ENCODE measurements at places on chromosomes 11 and 22.

DNA sequence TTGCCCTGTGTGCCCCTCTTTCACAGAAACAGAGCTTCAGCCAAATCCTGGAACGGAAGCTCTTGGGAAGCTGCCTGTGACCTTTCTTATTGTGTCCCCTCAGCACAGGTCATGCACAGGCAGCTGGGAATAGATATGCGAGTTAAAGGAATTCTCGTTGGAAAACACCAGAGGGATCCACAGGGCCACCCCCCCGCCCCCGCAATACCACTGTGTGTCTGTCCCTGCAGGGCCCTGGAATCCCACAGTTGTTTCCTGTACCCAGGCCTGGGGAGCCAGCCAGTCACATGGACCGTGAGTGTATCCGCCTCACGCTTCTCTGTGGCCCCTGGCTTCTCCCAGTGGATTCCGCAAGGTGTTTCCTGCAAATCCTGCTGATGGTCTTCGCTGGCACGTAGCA is 29.0 kb downstream of the TIMP3 start:
- DNase-seq, result no peak

DNA sequence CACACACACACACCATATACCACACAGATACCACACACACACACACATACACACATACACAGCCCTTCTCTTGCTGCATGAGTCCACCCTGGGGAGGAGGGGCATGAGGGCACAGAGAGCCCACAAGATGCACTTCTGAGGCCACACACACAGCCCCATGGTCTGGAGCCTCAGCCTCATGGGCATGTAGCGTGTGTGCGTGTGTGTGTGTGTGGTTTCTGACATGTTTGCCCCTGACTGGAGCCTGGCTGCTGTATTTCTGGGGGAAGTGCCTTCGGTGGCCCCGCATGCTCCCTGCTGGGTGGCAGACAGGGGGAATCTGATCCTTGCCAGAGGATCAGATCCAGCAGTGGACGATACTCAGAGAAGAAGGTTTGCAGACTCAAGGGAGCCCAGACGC is 97.0 kb upstream of the PRR5 start:
- DNase-seq, result no peak

GRCh38 chr11:119166368-119167076 is 2.0 kb upstream of the NLRX1 start:
- no peak for DNase-seq

DNA sequence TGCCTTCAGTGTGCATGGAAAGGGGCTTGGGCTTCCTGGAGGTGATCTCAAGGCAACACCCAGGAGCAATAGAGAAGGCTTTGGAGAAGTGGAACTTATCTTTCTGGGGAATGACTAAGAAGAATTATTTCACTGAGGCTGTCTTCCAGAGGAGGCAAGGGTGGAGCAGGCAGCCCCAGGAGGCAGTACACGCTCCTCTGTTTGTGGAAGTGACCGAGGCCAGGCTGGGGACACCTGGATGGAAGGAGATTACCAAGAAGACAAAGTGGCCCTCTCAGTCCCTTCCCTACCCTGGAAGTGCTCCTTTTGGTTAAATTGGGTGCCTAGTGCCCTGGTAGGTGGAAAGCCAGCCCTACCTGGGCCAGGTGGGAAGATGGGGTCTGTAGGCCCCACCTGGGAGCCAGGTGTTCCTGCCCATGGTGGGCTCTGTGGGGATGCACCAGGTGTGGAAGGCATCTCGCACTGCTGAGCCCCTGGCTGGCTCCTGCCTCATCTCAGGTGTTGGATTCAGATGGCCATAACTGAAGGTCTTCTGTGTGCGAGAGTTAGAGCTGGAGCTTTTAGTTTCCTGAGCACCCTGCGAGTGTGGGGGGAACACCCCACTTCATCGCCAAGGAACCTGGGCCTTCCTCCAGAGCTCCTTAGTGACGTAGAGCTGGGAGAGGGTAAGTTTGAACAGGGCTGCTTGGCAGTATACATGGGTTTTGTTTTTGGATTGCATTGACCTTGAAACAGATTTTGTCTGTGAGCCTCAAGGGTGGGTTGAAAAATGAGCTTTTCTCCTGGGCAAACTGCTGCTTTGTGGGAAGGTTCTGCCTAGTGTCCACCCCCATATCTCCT is 46.1 kb downstream of the MICAL2 start:
- no peak for DNase-seq

DNA sequence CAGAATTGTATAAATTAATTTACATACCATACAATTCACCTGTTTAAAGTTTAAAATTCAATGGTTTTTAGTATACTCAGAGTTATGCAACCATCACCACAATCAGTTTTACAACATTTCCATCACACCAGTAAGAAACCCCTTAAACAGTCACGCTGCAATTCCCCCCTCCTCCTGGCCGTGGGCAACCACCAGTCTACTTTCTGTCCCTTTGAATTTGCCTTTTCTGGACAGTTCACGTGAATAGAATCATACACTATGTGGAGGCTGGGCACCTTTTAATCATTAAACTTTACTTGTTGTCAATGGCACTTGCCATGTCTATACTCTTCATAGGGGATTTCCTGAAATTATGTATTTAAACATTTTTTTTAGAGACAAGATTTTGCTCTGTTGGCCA is 20.1 kb upstream of the SWAP70 start:
- no peak for DNase-seq

- no peak for DNase-seq
Observed at GRCh38 chr11:76236092-76236999, 30.0 kb upstream of the WNT11 start.

GRCh38 chr11:71307811-71308645 is 55.7 kb upstream of the SHANK2 start:
- DNase-seq, result no peak

DNA sequence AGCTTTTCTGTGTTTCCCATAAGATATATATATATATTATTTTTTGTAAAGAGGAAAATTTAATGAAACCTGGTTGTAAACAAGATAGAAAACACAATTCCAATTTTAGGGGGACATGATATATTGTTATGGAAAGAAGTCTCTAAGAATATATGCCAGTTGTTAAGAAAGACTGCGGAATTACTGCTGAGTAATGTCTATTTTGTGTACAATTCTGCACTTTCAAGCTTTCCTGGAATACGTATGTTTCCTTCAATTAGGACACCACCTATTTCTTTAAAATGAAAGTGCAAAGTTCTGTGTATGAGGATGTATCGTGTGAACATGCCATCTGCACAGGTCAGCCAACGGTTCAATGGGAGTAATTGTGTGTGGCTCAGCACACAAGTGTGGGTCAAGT is 760.2 kb downstream of the BRD1 start:
- DNase-seq, result no peak

DNA sequence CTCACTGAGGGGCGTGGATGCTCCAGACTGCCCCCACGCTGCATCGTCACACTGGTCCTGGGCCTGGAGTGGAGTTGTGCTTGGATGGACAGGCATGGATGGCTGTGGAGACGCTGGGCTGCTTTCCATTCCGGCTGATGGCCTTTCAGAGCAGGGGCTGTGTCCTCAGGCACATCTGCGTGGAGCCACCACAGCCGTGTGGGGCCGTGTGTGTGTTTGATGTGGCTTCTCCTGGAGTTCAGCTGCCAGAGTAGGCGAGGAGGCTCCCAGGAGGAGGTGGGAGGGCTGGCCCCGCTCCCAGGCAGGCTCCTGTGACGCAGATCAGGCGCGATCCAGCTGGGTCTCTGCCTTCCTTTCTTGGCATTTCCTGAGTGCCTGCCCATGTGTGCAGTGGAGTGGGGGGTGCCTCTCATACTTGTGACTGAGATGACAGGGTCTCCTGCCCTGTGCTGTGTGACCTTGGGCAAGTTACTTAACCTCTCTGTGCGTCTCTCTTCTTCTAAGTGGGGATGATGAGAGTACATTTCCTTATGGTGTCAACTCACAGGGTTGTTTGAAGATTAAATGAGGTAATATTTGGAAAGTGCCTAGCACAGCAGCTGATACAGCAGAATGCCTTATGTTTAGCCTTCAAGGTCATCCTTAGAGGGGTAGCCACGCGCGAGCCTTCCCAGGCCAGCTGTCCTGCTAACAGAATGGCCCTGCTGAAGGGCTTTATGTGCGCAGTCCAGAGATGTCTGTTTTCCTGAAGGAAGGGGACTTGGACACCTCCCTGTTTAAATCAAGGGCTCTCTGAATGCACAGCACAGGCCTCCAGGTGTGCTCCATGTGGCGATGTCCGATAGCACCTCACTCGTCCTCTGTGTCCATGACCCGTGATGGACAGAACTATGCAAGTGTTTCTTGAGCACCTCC is 33.5 kb downstream of the GLB1L2 start:
- DNase-seq, result no peak

GRCh38 chr11:12193515-12194336 is 83.3 kb downstream of the MICAL2 start:
- no peak for DNase-seq

GRCh38 chr22:45891996-45892621 is 84.9 kb downstream of the WNT7B start:
- no peak for DNase-seq

GRCh38 chr11:112165049-112165448 is 1.2 kb upstream of the IL18 start:
- DNase-seq, result no peak

DNA sequence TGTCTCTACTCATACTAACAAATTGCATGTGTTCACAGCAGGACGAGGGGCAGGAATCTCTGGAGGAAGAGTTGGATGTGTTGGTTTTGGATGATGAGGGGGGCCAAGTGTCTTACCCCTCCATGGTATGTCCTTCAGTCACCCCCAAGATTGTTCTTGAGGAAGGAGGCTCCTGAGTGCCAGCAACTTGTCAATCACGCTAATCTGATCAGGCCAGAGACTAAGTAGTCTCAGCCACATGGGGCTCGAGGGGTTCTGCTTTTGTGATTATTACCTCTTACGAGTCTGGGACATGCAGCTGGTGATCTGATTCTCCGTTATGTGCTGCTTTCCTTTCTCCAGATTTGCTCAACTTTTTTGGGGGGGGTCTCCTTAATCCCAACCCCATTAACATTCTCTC is 54.3 kb downstream of the CTNND1 start:
- DNase-seq, result no peak

All from AG09309 (cell line).